Activated T-helper 1 cell treated with anti-CD3 and anti-CD28 coated beads, Interleukin-2, amount 50 U/mL, for 16 hours (primary cell): ENCODE measurements at places on chromosomes 11 and 22.
A peak's percentile ranks its signal among the peaks of the same experiment; 100 is the strongest.

DNA sequence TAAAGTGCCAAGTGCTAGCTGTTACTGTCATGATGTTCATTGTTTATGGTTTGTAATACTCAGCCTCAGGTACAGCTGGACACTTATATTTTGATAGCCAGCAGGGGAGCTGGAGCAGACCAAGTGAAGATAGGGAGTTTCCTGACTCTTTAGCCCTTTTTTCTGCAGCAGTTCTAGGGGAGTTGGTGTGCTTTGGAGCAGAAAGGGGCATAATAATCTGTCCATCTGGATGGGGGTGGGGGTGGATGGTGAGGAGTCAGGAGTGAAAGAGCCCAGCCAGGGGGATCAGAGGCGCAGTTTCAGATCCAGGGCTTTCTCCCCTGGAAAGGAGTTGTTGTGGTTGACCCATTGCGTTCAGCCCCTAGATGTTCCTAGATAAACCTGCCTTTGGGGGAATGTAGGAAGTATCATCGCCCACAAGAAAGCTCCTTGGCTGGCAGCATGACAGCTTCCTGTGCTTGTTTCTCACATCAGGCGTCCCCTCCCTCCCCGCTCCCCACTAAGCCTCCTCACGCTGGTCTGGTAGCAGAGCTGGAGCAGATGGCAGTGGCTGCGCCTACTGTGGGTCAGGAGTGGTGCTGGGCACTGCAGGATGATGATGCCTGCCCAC, 41.9 kb downstream of the MED15 start:
- DNase-seq: peak; percentile 30

DNA sequence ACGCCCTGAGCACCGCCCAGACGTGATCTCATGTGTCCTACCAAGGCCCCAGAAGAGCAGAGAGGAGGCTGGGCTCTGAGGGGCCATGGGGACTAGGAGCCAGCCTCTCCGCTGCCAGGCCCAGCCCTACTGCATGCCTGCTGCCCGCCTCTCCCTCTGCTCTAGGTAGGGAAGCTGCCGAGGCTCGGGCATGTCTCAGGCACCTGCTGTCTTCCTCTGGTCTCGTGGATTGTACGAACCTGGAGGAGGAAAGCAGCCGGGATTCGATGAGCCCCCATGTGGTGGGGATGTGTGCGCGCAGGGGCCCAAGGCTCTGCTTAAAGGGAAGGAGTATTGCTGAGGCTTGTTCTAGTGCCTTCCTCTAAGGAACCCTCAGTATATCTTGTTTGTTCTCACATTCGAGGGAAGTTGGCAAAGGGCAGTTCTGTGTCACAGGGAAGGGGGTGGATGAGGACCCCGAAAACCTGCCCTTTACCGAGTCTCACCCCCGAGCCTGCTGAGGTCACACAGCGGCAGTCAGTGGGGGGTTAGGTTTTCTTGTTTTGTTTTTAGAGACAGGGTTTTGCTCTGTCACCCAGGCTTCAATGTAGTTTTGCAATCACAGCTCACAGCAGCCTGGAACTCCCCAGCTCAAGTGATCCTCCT, 21.2 kb downstream of the DAGLA start:
- DNase-seq: no peak

DNA sequence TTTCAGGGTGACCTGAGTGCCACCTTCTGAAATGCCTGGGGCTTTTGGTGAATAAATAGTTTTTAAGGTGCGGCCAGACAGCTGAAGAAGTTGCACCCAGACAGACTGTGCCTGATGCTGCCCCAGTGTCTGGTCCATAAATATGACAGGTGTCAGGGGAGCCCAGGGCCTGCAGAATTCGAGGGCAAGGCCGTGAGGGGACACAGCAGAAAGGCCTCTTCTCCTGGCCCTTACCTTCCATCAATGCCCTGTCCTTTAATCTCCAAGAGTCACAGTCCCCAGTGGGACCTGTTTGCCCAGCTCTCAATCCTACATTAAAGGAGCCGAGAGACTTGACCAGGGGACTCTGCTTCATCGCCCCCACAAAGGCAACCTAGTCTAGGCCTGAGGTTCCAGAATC, 45.7 kb downstream of the NAT10 start:
- DNase-seq: no peak

DNA sequence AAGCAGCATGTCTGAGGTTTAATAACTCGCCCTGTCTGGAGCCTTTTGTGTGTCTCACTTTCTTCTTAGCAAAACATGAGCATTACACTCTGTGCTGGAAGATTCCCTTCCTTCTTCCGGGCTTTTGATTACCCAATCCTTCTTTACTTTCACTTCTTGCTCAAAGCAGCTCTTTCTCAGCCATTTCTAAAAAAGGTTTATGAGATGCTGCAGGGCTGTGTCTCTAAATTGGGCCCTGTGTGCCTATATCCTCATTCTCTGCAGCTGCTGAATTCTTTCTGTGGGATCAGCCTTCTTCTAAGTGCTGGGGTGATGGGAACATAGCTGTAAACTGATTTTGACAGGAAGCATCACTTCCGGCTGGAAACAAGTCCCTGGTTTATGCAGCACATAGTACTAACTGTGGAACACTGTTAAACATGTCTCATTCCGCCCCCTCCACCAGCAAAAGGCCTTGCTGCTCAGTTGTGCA, 71.8 kb downstream of the PIWIL4 start:
- DNase-seq: no peak

DNA sequence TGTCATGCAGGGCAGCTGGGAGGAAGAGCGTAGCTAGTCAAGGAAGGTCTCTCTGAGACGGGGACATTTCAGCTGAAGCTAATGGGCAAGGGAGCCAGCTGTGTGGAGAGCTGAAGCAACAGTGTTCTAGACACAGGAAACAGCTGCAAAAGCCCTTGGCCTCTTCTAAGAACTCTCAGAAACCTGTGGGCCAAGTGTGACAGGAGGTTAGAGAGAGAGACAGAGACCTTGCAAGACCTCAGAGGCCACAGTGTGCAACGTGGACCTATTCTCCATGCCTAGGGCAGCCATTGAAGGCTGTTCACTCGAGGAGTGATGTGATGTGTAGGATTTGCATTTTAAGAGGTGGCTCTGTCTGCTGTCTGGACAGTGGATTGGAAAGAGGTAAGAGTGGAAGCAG, 48.7 kb upstream of the TNRC6B start:
- no peak for DNase-seq

- DNase-seq: no peak
These were observed 2.3 kb downstream of the MMP11 start for GRCh38 chr22:23774922-23775436.

DNA sequence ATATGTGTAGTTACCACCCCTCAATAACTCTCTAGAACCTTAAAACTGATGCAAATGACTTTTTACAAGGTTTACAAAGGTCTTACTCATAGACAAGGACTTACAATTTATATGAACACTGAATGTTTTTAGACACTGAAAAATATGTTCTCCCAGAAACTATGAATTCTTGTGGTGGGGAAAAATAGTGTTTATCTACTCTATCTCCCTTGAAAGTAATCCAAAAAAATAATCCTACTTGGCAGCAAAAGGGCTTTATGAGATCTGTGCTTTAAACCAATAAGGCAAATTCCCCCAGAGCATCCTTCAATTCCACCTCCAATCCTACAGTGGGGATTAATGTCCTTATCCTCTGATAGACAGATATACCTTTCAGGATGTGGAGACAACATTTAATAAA, 1984.1 kb upstream of the RAG2 start:
- no peak for DNase-seq

DNA sequence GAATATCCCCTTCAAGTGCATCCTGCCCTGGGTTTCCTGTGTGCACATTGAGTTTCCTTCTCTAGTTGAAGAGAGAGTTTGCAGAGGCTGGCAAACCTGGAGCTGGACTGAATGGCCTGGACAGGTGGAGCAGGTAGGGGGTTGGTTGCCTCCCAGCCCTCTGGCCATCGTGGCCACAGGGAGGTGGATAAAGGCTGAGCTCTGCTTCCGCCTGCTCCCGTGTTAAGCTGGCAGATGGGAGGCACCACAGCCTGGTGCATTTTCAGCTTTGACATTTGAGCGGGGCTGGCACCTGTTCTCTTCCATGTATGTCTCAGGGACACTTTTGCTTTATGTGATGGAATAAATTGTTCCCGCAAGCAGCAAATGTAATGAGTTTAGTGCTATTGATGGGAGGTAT, 11.1 kb downstream of the MICAL2 start:
- no peak for DNase-seq

- DNase-seq: no peak
These were observed 120.3 kb downstream of the KCNQ1OT1 start for GRCh38 chr11:2579315-2580060.

DNA sequence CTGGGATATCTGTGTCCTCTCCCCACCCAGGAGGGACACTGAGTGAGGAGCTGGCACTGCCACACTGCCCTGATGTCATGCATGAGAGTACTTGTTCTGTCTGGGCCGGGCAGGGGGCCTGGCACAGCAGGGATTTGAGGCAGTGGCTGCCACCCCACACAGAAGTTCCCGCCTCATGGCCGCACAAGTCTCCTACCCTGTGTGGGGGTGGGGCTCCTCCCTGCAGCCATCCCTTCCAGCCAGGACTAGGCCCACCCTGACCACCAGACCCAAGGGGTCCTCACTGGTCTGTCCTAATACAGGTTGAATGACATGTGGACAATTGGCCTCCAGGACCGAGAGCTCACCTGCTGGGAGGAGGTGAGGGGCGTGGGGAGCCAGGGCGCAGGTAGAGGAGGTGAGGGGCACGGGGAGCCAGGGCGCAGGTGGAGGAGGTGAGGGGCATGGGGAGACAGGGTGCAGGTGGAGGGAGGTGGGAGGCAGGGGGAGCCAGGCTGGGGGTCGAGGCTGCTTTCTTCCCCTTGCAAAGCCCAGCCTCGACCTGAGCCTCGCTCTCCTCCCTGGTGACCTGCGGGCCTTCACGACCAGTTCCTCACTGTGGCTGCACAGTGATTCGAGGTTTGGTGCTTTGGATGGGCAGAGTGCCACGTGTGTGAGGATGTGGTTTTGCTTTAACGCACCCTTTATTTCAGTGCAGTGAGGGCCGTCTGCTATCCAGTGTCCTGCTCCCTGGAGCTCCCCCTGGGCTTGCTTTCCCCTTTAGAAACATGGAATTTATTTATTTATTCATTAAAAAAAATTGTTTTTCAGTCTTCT, 7.4 kb downstream of the LZTR1 start:
- DNase-seq: no peak

DNA sequence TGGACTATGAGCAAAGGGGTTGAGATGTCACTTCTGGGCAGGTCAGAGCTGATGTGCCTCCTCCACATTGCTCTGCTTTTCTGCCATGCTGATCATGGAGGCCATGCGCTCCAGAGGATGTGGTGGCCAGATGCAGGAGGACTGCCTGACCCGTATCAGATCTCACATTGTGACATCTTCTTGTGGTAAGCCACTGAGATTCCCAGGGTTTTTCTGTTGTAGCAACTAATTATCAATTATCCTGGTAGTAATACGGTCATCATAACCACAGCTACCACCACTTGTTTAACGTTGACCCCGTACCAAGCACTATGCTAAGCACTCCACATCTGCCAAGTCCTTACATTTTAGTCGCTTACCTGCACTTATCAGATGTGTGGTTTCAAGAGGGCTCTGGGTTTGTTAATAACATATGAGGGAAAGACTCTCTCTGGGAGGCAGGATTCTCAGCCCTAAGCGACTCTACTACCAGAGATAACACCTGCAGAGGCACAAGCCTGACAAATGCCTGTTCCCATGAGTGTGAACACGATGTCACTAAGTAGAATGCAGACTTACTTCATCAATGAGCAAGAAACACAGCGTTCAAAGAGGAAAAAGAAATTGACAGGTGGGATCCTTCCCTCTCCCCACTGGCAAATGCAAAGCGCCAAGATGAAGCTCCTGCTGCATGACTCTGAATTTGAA, 63.6 kb upstream of the TIMP3 start:
- DNase-seq: no peak
